Stimulated activated CD8-positive, alpha-beta memory T cell treated with anti-CD3 and anti-CD28 coated beads, Interleukin-2, amount 100 ng/mL, for 1 hour (primary cell): ENCODE measurements at places on chromosomes 1 and 21.

DNA sequence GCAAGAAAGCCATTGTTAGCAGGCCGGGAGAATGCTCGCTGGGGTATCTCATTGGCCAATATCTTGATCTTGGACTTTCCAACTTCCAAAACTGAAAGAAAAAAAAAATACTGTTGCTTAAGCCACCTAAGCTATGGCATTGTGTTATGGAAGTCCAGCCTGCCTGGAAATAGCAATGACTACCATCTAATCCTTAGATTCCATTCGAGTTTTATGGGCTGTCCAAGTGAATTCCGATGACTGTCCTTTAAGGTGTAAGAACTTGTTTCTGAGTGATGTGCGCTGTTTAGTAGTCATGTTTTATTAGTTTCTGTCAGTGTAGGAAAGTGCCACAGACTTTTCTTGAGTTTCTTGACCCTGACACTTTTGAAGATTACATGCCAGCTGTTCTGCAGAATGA, 762.6 kb downstream of the USP25 start:
- DNase-seq = no peak

- DNase-seq = no peak
Measured at GRCh38 chr1:25103164-25103795, 129.0 kb downstream of the SYF2 start.

- DNase-seq = no peak
Measured at GRCh38 chr1:155166471-155167165, 6.5 kb downstream of the KRTCAP2 start.

DNA sequence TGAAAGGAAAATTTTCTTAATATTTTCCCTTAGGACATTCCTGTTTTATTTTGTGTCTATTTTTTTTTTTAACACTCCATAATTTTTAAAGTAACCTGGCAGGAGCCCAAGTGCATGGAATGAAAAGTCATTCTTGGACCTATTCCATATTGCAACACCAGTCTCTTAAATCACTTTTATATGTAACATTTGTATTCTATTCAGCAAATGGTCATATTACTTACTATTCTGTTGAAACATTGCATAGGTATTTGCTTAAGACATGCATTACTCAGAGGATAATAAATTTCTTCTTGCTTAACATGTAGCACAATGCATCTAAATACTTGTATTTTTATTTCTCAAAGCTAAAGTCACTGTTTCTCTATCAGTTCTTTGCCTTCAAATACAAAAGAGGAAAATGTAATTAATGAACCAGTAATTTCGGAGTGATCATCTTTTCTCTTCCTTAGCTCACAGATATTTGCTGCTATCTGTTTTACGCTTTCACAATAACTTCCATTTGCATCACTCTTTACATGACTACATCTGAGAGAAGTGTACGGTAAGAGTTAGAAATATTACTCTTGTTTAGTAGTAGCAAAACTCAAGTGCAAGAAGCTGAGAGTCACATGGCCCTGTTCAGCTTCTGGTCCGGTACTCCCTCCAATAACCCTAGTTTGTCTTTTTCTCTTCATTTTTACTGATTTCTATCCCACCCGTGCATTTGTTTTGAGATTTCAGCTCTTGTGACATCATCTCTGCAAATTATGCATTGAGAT, 394.8 kb downstream of the USP25 start:
- no peak for DNase-seq
